ENCODE measurements at places on chromosomes 4 and X. TPM values are rescaled to one million over a fixed set of nuclear protein-coding genes. Genes with fewer than 3 reads are reported as not detected.

DNA sequence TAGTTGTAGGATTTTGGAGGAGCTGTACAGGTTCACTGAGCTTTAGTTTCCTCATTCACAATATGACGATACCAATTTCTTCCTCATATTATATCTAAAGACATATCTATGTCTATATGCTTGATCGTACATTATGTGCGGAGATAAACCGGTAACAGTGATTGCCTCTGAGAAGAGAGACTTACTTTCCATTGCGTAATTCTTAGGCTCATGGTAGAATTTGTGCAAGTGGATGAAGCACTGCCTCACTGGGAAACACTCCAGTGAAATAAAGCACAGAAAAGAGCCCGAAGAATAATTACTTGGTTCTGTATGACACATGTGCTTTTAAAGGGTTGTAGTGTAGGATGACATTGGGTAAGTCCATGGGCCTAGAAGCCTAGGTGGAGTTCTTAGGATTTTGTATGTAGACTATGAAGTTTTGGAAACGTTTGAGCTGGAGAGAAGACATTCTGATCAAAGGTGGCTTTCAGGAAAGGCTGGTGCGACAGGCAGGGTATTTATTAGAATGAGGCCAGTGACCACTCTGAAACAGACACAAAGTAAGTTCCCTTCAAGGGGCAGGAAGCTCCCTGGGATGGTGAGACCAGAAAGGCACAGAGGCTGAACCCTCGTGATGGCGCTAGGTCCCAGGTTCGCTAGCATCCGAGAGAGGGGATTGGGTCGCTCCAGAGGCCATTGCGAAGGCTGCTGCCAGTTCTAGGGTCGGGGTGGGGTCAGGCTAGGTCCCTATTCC lies 649 bp upstream of the VBP1 start:
- H3K4me1 ChIP-seq, result peaks cover 14% of the 10 kb centered on the region
- peak overlapping the region; percentile 53 for H3K27ac ChIP-seq
- DNase-seq, result no peak
- peak overlapping the region; percentile 97 for H3K4me3 ChIP-seq
- peaks cover 4% of the 10 kb centered on the region for H3K36me3 ChIP-seq

GRCh38 chr4:113588895-113589668 lies 172.5 kb downstream of the CAMK2D start:
- H3K27ac ChIP-seq, result no peak overlapping the region
- H3K36me3 ChIP-seq, result no peaks in the 10 kb centered on the region
- peaks cover 21% of the 10 kb centered on the region for H3K4me1 ChIP-seq
- DNase-seq, result no peak
- H3K27me3 ChIP-seq, result no peaks in the 10 kb centered on the region

Gene CPZ
- 22.7 TPM for total RNA-seq

DNA sequence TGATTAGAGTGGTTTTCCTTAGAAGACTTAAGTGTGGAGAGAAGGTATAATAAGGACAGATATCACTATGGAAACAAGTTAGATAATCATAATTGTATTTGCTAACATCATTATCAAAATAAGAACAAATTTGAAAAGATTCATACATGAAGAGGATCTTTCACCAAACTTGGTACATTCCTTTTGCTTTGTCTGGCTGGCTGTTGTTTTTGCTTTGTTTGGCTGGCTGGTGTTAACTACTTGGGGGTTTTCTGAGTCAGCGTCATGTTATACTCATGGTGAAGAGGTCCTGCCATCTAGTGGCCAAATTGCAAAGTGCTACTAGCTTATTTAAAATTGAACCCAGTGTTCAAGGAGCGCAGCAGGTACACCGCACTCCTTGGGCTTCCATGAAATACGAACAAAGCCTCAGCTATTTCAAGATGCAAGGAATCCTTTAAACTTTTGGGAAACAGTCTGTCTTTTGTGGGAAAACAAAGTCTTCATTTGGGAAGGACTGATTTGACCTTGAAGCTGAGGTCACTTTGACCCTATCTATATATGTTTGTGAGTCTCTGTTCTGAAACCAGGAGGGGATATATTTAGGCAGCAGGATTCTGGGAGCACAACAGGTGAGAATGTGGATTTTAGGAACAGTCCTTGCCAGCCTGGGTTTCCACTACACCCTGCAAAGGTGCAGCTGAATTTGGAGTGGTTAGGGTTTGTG lies 129.7 kb downstream of the PLS3 start:
- H3K36me3 ChIP-seq, result no peaks in the 10 kb centered on the region
- no peaks in the 10 kb centered on the region for H3K27me3 ChIP-seq
- H3K27ac ChIP-seq, result peak overlapping the region; percentile 99

GRCh38 chr4:122635205-122635604 lies 14.3 kb upstream of the IL21 start:
- H3K27me3 ChIP-seq, result no peaks in the 10 kb centered on the region
- no peaks in the 10 kb centered on the region for H3K36me3 ChIP-seq
- H3K27ac ChIP-seq, result peak overlapping the region; percentile 58
- no peak for DNase-seq

GRCh38 chrX:623268-623598 lies 7.4 kb upstream of the SHOX start:
- peak overlapping the region; percentile 70 for H3K4me3 ChIP-seq
- peaks cover 63% of the 10 kb centered on the region for H3K4me1 ChIP-seq
- DNase-seq, result no peak
- H3K27ac ChIP-seq, result no peak overlapping the region
- H3K27me3 ChIP-seq, result peaks cover 100% of the 10 kb centered on the region
- H3K36me3 ChIP-seq, result peaks cover 19% of the 10 kb centered on the region

Gene DNASE1L1
- 21.2 TPM for total RNA-seq

- H3K4me3 ChIP-seq, result no peak overlapping the region
- no peaks in the 10 kb centered on the region for H3K27me3 ChIP-seq
- H3K27ac ChIP-seq, result no peak overlapping the region
- DNase-seq, result no peak
Measured at GRCh38 chr4:1717129-1718094, 3.7 kb downstream of the TMEM129 start.

GRCh38 chrX:153074262-153074899 lies 2.1 kb downstream of the PNMA6A start:
- H3K27ac ChIP-seq, result no peak overlapping the region
- H3K4me3 ChIP-seq, result no peak overlapping the region
- no peaks in the 10 kb centered on the region for H3K36me3 ChIP-seq
- H3K4me1 ChIP-seq, result no peaks in the 10 kb centered on the region
- H3K27me3 ChIP-seq, result no peaks in the 10 kb centered on the region

GRCh38 chr4:26081795-26082498 lies 167.9 kb downstream of the SMIM20 start:
- H3K27me3 ChIP-seq, result no peaks in the 10 kb centered on the region
- H3K27ac ChIP-seq, result no peak overlapping the region
- H3K4me3 ChIP-seq, result no peak overlapping the region
- H3K4me1 ChIP-seq, result peaks cover 23% of the 10 kb centered on the region
- DNase-seq, result no peak

Gene SLC6A14
- 0.07 TPM for total RNA-seq

DNA sequence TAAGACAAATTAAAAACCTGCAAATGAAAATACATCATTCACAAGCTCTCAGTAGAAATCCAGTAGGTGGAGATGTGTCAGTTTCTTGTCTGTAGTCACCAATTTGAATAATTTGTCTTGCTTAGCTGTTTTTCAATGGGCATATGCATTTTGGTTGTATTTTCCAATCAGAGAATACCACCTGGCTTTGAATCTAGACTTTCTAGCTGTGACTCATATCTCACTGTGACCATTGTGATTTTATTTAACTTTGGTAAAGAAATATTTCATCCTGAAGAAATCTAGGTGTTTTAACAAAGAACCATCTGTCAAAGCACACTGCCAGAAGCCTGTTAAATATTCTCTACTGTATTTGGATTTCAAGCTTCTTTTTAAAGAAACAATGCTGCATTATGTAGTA lies 1650.6 kb upstream of the IGFBP7 start:
- no peak for DNase-seq
- H3K4me1 ChIP-seq, result 0 out of 2 replicates have a peak, but pooled peaks cover 4% of the 10 kb centered on the region
- H3K27me3 ChIP-seq, result no peaks in the 10 kb centered on the region
- no peaks in the 10 kb centered on the region for H3K36me3 ChIP-seq

DNA sequence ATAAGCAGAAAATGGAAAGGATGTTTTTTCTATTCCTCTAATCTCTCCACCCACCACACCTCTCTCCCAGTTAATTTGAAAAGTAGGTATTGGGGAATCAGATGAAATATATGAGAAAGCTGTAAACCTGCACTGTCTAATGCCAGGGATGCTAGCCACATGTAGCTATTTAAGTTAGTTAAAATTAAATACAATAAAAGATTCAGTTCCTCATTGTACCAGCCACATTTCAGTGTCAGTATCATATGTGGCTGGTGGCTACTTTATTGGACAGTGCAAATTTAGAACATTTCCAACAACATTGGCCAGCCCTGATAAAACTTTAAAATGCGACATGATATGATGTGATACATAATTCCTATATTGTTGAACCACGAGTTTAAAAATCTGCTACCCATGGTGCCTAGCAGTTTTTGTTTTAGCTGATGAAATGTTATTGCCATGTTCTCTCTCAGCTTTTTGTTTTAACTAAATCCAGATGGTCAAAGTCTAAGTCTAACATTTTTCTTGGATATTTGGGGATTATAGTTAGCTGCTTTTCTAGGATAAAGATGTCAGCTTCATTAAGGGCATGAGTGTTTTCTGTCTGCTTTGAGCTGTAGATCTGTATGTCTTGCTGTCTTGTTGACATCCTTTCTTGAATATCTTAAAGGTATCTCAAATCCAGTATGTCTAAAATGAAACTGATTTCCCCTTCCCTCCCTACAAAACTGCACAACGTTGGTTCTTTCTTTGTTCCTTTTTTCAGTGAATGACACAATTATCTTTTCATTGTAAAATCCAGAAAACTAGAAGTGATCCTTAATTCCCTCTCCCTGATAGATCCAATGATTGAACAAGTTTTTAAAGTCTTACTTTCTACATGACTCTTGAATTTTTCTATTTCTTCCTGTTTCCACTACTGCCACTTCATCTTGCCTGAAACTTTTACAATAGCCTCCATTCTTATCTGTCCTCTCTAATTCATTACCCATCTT lies 6.2 kb downstream of the ARFIP1 start:
- peaks cover 11% of the 10 kb centered on the region for H3K4me1 ChIP-seq
- H3K36me3 ChIP-seq, result no peaks in the 10 kb centered on the region
- H3K27me3 ChIP-seq, result no peaks in the 10 kb centered on the region
- DNase-seq, result no peak
- H3K27ac ChIP-seq, result no peak overlapping the region

Gene RLIM
- total RNA-seq, result 32.5 TPM

- no peaks in the 10 kb centered on the region for H3K27me3 ChIP-seq
- peak; percentile 14 for DNase-seq
- H3K36me3 ChIP-seq, result no peaks in the 10 kb centered on the region
Measured at GRCh38 chr4:105496899-105497298, 23.0 kb upstream of the PPA2 start.

- H3K4me1 ChIP-seq, result peaks cover 59% of the 10 kb centered on the region
- H3K27ac ChIP-seq, result no peak overlapping the region
- no peak for DNase-seq
- H3K4me3 ChIP-seq, result no peak overlapping the region
- H3K27me3 ChIP-seq, result no peaks in the 10 kb centered on the region
- no peaks in the 10 kb centered on the region for H3K36me3 ChIP-seq
Measured at GRCh38 chr4:152697284-152698088, 17.7 kb upstream of the TMEM154 start.
